ENCODE measurements at places on chromosomes 12 and 14.

DNA sequence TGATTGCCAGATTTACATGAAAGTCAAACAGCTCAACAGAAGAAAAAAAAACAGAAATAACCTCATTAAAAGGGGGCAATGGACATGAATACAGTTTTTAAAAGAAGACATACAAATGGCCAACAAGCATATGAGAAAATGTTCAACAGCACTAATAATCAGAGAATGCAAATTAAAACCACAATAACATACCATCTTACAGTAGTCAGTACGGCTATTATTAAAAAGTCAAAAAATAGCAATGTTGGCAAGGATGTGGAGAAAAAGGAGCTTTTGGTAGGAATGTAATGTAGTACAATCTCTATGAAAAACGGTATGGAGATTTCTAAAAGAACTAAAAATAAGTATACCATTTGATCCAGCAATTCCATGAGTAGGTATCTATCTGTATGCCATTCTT is 272.1 kb downstream of the CEP128 start:
- DNase-seq: no peak

DNA sequence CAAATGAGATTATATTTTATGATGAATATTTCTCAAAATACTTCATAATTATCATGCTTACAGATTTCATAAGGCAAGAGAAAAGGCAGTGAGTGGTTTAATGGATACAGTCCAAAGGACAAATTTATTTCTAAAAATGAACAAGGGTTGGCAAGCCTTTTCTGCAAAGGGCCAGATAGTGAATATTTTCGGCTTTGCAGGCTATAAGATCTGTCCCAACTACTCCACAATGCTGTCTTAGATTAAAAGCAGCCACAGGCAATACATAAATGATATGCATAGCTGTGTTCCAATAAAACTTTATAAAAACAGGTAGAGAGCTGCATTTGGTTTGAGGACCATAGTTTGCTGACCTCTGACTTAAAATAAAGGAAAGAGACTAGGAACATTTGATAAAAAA is 42.9 kb upstream of the STK38L start:
- no peak for DNase-seq

DNA sequence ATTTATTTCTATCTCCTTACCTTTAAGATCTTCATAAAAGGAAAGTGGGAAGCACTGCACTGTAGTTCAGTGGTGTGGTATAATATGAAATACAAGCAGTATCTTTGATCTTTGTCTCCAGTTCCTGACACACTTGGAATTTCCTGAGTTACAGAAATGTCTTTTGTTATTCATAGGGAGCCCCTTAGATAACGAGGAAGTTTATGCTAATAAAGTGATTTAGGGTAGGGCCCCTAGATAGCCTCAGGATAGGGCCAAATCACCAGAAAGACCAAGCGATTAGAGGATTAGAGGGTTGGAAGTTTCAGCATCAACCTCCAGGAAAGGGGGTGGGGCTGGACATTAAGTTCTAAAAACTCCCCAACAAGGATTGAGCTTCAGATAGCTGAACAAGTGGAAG is 29.9 kb upstream of the DDHD1 start:
- DNase-seq: no peak

GRCh38 chr14:54085841-54086240 is 129.2 kb upstream of the BMP4 start:
- no peak for DNase-seq

GRCh38 chr12:131375261-131375971 is 335.5 kb upstream of the SFSWAP start:
- DNase-seq: no peak

- no peak for DNase-seq
Observed at GRCh38 chr12:124027753-124028554, 54.9 kb downstream of the ZNF664 start.

DNA sequence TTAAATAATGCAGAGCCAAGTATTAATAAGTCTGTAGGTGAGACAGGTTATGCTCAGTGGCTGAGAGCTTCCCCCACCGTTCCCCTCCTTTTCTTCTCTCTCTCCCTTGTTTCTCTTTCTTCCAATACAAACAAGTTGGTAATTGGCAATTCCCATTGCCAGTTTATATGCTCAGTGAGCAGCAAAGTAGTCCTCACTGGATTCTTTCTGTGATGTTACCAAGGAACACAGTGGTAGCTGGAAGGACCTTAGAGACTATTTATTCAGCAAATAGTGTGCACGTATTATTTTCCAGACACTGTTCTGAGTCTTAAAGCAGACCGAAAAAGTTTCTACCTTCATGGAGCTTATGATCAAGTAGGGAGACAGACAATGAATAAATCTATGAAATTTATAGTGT is 344.4 kb downstream of the FUT8 start:
- no peak for DNase-seq

- no peak for DNase-seq
Observed at GRCh38 chr12:31023271-31023724, 50.4 kb upstream of the DDX11 start.

GRCh38 chr12:54229624-54230212 is 40.9 kb upstream of the SMUG1 start:
- DNase-seq: peak; percentile 59

DNA sequence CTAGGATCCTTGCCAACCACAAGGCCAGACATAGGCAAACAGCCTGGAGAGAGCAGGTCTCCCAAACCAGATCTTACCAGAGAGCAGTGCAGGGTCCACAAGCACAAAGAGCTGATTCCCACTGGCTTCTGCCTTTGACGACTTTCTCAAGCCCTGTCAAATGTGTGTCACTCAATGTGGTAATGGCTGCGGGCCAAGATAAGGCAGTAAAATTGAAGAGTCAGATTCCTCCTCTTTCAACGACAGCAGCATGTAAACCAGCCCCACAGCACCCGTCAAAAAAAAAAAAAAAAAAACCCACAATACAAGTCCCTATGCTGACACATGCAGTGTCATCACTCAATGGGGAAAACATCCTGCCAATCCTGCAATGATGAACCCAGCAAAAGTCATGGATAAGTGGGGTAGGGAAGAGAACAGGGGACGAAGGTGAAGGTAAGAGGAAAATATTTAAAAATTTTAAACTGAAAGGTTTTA is at the start of gene STON2:
Gene STON2, minus strand, starts transcription at position 123 of the 477 bp plus-strand sequence. CDS start 1,942 bp downstream, outside the sequence.
- no peak for DNase-seq

GRCh38 chr12:115697340-115697739 is 580.2 kb downstream of the MED13L start:
- DNase-seq: no peak

- DNase-seq: no peak
Observed at GRCh38 chr12:25503666-25504065, 49.4 kb downstream of the LMNTD1 start.

GRCh38 chr14:24179961-24180796 is 8.3 kb downstream of the REC8 start:
- no peak for DNase-seq

DNA sequence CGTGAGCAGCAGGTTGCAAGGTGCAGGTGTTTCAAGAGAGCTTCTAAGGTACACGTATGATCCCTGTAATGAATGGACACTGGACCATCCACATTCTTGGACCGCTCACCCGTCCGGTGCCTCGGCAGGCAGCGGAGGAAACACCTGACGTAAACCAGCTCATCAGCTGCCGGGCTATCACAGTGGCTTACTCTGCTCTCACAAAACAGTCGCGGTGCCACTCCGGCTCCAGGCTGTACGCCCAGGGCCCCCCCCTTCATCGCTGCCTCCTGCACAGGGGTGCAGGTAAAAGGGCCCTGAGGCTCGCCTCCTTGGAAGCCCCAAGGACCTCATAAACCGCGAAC is 436 bp downstream of the VPS33A start:
- DNase-seq: no peak

DNA sequence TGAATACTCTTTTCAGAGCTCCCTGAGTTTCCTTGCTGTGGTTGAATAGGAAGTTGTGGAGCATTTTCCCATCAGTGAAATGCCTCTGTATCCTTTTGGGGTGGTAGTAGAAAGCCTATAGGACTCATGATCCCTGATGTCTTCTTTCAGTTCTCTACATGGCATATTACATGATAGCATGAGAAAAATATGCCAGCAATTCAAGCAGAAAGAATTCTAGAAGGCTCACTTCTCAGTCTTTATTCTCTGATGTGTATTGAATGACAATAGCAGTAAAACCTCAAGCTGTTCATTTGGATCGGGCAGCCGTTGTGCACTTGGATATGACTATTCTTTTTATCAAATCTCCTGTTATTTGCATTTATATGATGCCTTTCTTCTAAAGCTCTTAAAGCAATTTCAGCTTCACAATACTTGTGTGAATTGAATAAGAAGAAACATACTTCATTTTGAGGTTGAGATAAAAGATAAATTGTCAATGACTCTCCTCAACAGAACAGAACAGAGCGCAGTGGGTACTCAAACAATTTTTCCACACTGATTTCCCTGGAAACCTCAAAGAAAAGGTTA is 251.5 kb upstream of the FBXO33 start:
- no peak for DNase-seq

DNA sequence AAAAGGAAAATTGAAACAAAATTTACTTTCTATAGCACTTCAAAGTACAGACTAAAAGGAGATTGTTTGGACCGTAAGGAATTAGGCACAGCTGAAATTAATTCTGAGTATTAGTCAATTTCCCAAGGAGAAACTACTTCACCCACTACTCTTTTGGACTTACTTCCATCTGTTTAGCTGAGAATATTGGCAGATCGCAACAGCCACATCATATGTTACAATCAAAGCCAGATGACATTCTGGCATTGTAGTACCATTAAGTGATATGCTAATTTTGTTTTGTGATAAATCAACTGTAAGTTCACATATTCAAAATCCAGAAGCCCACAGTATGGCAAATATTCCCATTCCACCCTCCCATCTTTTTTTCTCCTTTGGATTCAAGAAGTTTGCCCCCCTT is 47.1 kb upstream of the ANKS1B start:
- no peak for DNase-seq

DNA sequence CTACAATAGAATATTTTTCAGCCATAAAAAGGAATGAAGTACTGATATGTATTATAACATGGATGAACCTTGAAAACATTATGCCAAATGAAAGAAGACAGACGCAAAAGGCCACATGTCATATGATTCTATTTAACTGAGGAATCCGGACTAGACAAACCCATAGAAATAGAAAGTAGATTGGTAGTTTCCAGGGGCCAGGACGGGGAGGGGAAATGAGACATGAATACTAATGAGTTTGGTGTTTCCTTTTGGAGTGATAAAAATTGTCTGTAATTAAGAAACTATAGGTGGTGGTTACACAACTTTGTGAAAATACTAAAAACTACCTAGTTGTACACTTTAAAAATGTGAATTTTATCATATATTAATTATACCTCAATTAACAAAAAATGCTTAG is 247.6 kb downstream of the BCAT1 start:
- DNase-seq: no peak

GRCh38 chr12:6231359-6232268 is 31.4 kb downstream of the CD9 start:
- no peak for DNase-seq

DNA sequence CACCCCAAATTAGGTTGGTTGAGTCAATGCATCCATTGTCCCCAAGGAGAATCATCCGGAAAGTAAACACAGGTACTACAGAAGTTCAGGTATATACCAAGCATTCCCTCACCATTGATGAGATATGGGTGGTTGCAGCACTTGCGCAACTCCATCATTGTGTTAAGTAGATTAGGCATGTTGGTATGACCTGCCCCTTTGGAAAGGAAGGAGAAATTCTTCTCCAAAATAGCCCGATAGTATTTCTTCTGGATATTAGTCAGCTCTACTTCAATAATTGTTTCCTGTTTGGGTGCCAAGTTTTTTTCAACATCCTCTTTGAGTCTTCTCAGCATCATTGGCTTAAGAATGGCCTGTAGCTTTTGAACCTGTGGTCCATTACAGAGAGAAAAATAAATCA is 21.3 kb upstream of the SUPT16H start:
- DNase-seq: no peak

- DNase-seq: no peak
Observed at GRCh38 chr12:98439981-98440581, 75.3 kb upstream of the TMPO start.

- no peak for DNase-seq
Observed at GRCh38 chr12:9943240-9943639, 11.1 kb upstream of the CLEC2A start.

DNA sequence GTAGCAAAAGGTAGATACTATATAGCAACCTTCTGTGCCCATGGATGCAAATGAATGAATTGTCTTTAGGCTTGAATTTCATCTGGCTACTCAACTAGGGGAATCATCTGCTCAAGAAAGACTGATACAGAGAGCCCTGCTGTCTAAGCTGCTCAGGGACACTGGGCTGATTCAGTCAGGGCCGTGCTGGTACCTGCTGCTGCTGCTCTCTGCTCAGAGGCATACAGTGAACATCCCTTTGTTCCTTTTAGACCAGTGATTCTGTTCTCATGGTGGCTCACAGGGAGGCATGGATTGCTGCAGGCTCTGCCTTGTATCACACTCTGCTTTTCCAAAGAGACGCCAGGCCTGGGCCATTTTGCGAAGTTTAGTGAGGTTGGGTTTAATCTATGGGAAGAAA is 14.1 kb downstream of the EIF2B2 start:
- DNase-seq: no peak

GRCh38 chr14:94816113-94816512 is 46.2 kb upstream of the GSC start:
- DNase-seq: no peak

GRCh38 chr12:6405963-6406362 is 22.0 kb downstream of the LTBR start:
- DNase-seq: no peak

- DNase-seq: no peak
Observed at GRCh38 chr14:99947695-99948094, 117.5 kb upstream of the EVL start.

GRCh38 chr14:53430870-53431269 is 277.7 kb upstream of the DDHD1 start:
- no peak for DNase-seq

DNA sequence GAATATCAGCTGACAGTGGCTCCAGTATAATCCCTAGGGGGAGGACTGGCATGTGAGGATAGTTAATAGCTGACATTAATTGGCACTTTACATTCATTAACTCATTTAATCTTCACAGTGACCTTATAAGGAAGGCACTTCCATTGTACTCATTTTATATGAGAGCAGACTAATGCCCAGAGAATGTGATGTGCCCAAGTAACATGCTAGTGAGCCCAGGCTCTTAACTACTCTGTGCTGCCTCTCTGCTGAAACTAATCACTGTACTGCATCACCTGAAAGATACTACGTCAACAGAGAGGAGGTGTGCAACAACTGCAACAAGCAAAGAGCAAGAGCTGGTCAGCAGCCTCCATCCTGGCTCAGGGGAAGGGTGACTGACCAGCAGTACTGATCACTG is 40.1 kb downstream of the GALNT4 start:
- no peak for DNase-seq

DNA sequence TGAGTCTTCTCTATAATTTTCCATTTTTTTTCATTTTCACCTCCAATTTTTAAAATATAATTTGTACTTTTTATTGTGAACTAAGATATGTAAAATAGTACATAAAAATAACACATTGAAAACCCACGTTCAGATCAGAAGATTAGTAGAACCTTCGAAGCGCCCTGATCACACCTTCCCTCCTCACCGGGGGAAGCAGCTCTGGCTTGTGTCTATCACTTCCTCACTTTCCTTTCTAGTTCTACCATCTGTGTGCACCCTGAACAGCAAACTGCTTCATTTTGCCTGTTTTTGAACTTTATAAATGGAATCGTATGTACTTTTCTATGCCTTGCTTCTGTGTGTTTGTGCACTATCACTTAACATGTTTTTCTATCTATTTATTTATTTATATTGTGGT is 11.8 kb upstream of the CD27 start:
- no peak for DNase-seq

Data from brain pericyte (primary cell).